NCI-H2171 treated with DMSO at 0.1 percent for 48 hours (cell line): ENCODE measurements at places on chromosomes 3 and 15.

DNA sequence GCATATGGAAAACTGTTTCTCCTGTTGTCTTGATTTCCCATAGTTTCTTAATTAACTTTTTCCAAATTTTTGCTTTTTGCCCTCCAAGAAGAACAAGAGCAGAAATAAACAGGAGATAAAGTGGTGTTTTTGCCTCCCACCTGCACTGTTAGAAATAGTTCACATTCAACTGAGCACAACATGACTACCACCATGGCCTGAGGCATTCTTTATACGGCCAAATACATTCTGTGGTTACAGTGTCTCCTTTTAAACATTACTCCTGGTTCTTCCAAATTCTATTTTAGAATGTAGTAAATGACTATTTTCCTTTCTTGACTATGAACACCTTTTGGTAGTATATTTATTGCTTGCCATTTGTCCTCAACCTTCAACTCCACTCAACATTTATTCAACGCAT, 98.5 kb downstream of the LARS2 start:
- DNase-seq = no peak

DNA sequence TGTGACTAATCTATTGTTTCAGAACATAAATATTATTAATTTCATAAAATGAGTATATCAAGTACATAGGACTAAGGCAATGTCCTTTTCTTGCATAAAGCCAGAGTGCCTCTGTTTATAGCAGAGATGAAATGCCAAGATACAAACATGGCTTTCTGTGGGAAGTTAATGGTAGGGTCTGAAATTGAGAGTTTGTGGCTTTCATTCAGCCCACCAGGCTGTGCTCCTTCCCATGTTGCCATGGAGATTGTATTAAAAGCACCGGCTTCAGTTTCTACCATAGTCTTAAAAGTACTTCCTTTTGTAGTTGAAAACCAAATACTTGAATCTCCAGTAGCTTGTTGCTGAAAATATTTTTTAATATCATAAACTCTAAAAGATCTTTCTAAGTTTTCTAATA, 114.0 kb downstream of the LRRC28 start:
- DNase-seq = no peak

- DNase-seq = peak; percentile 51
These were observed 783 bp downstream of the RNF168 start for GRCh38 chr3:196502775-196503195.

- no peak for DNase-seq
These were observed 3.4 kb downstream of the CLK3 start for GRCh38 chr15:74618841-74619596.

DNA sequence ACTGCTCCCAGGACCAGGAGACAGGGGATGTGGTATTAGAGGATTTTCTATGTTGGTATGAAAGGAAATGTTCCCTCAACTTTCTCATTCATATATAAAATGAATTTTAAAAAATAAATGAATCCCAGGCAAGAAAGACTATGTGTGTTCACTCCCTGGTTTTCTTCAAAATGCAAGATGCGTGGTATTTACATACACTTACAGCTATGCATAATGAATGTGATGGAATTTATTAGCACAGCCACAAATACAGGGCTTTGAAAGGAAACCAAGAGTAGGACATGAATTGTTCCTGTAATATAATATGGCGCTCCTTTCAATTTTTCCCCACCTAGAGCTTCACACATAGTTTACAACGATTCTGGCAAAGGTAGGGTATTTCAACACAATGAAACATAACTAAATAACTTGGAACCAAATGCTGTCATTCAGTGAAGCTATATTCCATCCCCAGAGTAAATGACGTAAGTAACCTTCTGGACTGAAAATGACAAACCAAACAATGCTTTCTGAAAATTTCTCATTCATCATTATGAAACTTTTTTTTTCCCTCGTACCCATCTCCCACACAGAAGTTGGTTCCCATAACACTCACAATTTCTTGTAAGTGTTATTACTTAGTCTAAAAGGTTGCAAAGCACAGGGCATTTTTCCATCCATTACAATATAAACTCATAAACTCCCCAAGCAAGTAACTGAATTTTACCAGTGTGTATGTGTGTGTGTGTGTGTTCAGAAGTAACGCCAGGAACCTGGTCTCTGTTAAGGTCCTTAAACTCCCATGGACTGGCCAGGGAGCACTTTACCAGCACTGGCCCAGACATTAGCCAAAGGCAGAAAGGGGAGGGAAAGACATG, 41.8 kb downstream of the CBLB start:
- no peak for DNase-seq

GRCh38 chr3:61564395-61565059, 3.2 kb downstream of the PTPRG start:
- no peak for DNase-seq

DNA sequence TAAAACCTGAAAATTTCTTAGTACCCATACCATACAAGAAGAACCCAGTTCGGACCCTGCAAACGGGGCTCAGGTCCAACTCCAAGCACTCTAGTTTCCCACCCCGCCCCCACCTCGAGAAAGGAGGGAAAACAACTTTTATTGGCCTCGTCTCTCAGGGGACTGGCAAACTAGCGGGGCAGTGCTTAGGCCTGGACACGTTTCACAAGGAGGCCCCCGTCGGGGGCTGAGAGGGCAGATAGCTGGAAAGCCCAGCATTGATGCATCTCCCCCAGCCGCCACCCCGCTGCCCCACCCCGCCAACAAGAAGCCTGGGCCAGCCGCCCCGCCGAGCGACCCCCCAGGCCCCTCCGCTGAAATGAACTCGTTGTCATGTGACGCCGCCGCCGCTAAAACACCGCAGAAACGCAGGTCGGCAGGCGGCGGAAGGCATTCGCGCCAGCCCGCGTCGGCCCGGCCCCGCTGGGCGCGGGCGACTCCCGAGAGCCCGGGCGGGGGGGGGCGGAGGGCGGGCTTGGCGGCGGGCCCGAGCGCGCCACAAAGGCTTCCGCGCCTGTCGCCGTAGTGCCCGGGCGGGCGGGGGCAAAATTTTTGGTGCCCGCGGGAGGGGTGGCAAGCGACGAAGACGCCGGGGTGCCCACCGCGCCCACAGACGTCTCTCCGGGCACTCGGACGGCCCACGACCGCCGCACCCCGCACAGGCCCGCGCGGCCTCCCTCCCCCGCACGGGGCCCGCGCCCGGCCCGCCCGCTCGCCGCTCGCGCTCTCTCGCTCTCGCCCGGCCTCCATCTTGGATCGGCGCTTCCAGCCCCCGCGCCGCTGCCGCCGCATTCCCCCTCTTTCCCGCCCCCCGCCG, 634 bp downstream of the STAG1 start:
- peak; percentile 87 for DNase-seq

GRCh38 chr15:62940093-62940754, 102.3 kb upstream of the TPM1 start:
- peak; percentile 16 for DNase-seq

DNA sequence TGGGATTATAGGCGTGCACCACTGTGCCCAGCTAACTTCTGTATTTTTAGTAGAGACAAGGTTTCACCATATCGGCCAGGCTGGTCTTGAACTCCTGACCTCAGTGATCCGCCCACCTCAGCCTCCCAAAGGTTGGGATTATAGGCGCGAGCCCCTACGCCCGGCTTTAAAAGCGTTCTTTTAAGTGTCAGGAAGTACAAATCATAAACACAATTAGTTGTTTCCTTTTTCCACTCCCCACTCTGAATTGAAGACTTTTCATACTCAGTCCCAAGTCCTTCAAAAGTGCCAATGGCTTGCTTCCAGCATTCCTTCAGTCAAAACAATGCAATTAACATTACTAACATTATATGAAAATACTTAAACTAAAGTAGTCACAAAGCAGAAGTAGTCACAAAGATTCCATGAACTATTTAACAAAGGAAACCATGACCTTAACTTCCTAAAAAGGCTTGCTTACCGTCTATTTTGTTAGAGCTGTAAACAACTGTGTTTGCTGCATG, 8.1 kb downstream of the WDR82 start:
- DNase-seq = no peak

DNA sequence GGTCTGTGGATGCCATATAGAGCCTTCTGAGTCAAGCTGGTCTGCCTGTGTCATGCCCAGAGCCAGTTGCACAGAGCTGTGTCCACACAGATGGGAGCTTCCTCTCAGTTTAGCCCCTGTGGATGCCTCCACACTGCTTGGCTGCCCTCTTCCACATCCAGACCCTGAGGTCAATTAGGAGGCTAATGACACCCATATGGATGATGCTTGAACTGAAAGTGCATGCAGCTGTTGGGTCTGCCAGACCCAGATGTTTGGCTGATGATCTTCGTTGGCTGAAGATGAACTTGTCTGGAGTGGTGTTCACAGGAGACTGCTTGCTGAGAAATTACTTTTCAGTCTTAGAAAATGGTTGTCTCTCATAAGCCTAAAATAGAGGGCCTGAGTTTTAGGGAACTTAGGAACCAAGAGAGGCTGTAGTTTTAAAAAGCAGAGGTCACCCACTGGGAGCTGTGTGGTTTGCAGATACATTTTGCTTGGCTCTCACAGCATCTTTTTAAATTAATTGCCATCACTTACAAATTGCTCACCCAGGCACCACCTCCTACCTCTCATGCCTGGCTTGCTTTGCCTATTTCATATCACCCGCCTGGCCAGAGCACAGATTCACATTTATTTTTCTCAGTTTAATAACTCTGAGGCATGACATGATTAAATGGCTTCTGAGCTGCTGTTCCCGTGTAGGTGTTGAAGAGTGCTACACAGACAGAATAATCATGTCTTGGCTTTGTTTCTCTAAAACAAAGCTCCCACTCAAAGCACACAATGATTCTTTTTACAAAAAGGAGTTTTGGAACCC, 176.1 kb downstream of the MINAR1 start:
- DNase-seq = no peak

DNA sequence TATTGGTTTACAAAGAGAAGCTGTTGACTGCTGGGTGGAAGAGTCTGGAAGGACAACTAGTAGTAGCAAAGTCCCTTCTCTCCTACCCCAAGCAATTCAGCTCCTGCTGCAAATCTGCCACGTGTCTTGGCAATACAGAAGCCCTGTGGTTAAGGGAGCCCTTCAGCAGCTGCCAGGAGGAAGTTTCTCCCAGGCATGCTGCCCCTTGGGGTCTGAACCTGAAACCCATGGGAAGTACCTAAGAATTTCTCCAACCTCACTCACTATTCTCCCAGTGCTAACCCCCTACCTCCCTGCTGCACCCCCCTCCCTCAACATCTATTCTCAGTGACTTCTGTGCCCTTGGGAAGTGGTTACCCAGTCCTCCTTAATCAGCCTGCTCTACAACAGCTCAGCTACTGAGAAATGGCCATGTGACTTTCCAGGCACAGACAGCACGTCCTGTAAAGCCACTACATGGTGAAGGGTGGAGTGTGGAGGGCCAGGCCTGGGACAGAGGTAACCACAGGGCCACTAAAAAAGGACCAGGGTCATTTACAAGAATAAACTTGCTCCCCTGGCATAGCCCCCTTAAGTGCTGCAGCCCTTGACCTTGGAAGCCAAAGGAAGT, 316.6 kb downstream of the NTRK3 start:
- DNase-seq = no peak

GRCh38 chr3:127678611-127679533, 6.1 kb downstream of the ABTB1 start:
- no peak for DNase-seq

- peak; percentile 54 for DNase-seq
These were observed 105.0 kb upstream of the GAP43 start for GRCh38 chr3:115518100-115518852.

DNA sequence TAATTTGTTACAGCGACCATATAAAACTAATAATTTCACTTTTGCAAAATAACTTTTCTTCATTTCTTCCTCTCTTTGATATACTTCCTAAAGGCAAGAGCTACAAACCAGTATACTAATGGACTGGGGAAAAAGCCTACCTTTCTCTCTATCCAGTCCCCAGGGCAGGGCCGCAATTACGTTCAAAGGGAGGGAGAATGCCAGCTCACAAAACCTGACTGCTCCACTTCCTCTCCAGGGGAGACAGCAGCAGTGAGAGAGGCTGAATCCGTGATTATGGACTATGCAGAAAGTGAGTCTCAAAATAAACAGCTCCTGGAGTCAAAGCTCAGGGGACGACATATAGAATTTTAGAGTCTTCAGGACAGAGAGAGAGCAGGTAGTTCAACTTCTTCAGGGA, 126.9 kb upstream of the HES1 start:
- DNase-seq = no peak
